EL (cell line): ENCODE measurements at places on chromosomes 1 and 21.

DNA sequence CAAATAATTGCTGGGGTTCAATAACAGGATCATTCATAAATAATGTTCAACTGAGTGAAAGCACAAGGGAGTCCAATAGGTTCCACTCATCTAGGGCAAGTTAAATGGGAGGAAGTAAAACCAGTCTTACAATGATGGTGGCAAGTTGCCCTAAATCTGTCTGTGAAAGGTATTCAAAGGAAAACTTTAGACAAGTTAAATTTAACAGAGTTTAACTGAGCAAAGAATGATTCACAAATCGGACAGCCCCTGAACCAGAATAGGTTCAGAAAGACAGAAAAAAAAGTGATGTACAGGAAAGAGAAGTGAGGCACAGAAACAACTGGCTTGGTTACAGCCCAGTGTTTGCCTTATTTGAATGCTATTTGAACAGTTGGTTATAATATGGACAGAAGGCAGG lies 183.5 kb upstream of the ADGRL4 start:
- no peak for DNase-seq

DNA sequence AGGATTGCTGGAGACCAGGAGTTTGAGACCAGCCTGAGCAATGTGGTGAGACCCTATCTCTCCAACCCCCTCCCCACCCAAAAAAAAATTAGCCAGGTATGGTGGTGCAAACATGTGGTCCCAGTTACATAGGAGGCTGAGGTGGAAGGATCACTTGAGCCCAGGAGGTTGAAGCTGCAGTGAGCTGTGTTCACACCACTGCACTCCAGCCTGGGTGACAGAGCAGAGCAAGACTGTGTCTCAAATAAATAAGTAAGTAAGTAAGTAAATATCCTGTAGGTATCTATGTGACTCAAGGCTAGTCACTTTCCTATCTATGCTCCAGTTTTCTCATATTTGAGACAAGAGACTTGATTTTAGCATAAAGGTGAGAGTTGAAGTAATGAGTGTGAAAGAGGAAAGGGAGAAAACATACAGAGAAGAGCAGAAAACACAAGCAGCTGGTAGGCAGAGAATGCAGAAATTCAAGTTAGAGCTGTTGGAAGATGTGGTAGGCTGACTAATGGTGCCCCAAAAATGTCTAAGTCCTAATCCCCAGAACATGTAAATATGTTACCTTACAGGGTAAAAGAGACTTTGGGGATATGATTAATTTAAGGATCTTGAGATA lies 7.5 kb downstream of the PPP1R12B start:
- DNase-seq, result no peak

DNA sequence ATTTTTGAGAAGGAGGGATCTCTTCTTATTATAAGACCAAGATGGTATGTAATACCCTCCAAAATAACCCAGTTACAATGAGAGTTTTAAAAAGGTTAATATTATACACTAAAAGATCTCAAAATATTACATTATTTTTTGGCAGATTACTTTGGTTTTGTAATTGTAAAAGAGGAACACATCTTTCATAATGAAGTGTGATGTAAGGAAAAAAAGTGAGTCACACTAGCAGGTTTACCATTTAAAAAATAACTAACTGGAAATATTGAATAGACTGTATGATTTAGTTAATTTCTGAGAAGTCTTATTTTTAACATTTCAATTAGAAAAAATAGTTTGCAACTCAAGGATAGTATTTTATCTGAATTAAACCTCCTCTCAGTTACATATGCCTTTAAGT lies 1.1 kb downstream of the F5 start:
- no peak for DNase-seq

DNA sequence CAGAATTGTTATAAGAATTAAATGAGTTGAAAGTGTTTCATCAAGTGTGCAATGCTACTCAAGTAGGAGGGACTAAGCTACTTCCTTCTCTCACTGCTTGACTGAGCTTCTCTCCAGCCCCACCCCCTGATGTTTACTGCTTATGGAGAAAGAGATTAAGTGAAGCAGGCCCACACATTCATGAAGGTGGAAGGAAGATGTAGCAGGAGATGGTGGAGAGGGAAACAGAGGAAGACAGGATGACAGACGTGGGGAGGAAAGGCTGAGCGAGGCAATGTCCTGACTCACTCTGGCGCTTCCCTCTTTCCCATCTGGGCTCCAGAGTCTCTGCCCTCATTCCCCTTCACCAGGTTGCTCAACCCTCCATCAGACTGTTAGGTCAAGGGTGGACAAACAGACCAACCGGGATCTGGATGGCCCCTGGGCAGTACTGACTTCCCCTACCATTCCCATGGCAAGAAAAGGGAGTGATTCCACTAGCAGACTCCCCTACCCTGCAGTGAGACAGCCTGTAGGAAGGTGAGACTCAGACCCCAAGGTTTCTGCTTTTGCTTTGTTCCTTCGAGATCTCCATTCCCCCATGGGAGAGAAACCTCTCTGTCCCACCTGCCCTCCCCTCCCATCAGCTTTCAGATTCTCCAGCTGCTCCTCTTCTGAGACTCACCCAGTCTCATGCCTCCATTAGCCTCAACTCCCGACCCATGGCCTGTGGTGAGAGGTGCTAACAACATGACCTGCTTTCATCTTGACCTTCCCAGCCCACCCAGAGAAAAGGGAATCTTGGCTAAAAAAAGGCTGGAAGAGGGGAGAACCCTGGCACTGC lies 3.1 kb upstream of the ARHGEF2 start:
- peak; percentile 94 for DNase-seq

DNA sequence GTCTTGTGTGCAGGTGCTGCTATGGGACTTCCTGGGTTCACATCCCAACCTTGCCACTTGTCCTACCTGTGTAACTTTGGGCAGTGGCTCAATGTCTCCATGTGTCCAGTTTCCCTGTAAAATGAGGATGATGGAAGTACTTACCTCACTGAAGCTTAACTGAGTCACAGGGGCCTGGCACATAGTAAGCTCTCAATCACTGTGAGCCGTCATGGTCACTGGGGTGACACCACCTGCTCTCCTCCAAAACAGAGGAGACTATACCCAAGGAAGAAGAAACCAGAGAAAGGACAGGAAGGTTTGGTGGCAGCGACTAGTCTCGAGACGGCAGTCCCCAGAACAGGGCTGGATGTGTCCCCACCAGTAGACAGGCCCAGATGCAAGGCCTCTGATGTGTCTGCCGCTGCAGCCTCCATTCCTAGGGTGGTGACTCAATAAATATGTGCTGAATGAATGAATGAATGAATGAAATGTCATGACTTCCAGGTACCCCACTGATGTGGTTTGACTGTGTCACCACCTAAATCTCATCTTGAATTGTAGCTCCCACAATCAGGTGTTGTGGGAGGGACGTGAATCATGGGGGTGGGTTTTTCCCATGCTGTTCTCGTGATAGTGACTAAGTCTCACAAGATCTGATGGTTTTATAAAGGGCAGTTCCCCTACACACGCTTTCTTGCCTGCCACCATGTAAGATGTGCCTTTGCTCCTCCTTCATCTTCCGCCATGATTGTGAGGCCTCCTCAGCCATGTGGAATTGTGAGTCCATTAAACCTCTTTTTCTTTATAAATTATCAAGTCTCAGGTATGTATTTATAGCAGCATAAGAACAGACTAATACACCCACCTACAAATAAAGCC lies 13.0 kb upstream of the LRP8 start:
- DNase-seq, result no peak

GRCh38 chr1:46599059-46599970 lies 4.8 kb downstream of the MKNK1 start:
- DNase-seq, result no peak

- DNase-seq, result peak; percentile 62
Observed at GRCh38 chr1:115781343-115781742, 12.8 kb upstream of the CASQ2 start.

GRCh38 chr1:111895469-111895868 lies 94.0 kb downstream of the KCND3 start:
- DNase-seq, result peak; percentile 20
